ENCODE measurements at places on chromosomes 1 and 21.

GRCh38 chr1:232589812-232590743 is 39.9 kb downstream of the SIPA1L2 start:
- no peak for DNase-seq

DNA sequence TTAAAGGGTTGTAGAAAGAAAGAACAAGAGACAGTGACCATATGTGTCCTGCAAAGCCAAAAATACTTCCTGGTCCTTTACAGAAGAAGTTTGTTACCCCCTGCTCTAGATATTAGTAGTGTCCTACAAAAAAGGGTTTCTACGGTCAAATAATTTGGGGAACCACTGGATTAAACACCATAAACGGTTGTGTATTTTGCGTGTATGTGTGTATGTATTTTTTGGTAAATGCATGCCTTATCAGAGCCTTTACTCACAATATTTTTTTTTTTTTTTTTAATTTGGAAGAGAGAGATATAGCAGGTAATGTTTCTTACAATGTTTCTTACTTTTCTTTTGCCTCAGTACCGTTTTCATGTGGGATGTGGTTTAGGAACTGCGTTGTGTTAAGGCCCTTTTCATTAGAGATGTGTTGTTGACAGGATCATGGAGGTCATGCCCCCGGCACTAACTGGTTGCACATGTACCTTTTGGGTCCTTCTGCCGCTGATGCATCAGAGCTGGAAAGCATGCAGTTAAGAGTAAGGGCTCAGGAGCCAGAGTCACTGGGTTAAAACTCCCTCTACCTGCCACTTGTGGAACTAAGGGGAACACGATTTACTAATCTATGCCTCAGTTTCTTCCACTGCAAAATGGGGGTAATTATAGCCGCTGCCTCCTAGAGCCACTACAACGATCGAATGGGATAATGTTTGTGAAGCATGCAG is 234.6 kb upstream of the KAZN start:
- DNase-seq = no peak

DNA sequence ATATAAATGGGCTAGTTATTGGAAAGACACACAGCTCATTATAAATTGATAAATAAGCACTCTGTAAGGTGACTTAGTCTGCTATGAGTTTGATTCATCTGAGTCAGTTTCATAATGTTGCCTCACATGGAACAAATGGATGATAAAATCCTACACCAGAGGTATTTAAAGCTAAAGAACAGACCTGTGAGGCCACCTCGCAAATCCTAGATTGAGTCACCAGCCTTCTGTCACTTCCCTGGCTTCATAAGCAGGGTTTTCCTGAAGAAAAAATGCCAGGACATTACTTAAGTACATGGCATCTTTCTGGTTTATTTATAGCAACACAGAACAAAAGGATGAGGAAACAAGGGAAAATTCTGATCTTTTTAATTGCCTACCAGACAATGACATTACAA is 18.4 kb downstream of the CD2 start:
- DNase-seq = no peak

DNA sequence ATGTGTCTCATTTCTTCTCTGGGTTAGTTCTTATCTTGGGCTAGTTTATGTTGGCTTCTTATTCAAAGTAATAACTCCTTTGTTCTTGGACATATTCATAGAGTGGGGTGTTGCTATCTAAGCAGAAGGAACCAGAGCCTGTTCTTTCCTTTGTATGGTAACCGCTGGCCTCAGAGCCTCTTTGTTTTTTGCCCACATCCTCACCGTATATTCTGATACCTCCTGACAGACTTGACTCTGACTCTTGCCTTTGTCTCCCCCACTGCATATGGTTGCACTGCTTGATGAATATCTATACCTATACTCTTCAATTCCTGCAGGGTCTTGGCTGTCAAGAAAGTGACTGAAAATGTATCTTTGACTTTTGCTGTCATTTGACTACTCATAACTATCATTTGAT is 10.2 kb downstream of the FLG2 start:
- DNase-seq = no peak

GRCh38 chr1:82919837-82920236 is 1079.1 kb downstream of the TTLL7 start:
- DNase-seq = no peak

DNA sequence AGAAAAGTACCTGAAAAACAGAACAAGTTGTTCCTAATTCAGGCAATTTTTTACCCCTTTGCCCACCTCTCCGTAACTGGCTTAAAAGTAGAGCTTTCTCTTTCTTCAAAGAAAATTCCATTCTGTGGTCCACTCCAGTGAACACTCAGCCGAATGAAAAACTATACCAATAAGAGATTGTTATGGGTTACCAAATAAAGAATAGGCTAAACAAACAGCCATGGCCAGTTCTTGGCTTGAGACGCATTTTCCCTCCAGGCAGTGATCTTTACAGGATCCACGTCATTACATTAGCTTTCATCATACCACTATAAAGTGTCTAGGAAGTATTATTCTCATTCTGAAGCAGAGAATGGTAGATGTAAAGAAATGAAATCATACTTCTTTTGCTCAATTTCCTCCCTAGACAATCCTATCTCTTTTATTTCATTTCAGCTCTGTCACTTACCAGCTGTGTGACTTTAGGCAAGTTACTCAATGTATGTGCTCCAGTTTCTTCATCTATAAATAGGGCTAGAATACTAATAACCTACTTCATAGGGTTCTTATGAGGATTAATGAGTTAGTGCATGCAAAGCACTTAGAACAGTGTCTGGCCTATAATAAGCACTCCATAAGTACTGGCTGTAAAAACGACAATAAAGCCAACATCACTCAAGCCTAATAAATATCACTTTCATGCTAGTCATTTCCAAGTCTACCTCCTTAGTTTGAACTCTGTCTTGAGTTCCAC is 26.5 kb upstream of the TRIM45 start:
- DNase-seq = peak; percentile 81

DNA sequence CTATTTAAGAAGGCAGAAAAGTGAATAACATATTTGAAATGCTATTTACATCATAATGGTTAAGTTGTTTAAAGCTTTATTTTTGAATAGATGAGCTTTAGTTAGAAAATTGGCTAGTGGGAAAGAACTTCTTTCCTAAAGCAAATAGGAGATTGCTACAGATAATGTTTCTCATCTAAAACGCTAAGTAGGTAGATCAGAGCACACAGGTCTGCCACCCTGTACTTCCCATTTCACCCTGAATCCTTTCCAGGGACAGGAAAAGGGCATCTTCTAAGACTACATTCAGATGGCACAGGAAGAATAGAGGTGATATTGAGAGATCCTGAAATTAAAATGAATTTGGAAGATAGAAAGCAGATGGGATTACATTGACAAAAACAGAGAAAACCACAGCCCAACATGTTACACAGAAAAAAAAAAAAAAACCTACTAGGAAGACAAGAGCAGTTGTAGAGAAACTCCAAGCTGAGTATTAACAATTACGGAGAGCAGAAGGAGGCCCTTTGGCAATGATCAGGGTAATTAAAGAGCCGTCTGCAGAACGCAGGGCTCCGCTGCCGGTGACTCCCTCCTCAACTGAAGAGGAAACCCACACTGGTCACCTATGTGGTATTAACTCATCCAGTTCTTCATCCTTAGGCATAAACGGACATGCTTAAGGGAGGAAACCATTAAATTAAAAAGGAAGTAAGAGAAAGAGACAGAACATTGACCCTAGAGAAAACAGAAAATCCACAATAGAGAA is 53.6 kb upstream of the MAP10 start:
- DNase-seq = no peak

DNA sequence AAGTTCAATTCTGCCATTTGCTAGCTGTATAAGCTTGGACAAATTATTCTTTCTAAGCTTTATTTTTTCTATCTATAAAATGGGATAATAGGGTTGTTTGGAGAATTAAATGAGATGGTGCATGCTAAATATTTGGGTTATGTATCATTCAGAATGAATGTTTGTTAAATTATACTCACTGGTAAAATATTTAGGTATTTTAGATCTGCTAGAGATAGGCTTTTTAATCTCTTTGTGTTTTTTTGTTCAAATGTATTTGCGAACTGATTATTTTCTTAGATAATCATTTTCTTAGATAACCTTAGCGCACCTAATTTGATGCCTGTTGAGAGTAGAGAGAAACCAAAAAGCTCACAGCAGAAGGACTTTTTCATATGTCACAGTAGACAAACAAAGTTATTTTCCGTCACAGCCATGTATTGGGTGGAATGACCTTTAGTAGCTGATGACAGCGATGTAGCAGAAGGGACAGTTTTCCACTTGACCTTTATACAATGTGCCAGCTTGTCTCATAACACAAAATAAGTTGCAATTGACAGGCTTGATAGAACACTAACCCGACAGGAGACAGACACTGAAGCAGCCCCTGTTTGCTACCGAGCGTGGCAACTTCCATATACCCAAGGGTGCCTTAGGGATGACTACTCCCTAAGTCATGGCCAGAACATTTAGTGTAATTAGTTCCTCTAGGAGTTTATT is 93.0 kb downstream of the DISC1 start:
- DNase-seq = no peak

- no peak for DNase-seq
Observed at GRCh38 chr1:117235863-117236465, 25.2 kb upstream of the VTCN1 start.

GRCh38 chr1:3778590-3779264 is 6.2 kb downstream of the SMIM1 start:
- DNase-seq = no peak

- DNase-seq = no peak
Observed at GRCh38 chr1:150160964-150161621, 11.4 kb downstream of the PLEKHO1 start.

GRCh38 chr1:16727190-16728111 is 12.9 kb upstream of the RNU1-4 start:
- no peak for DNase-seq

GRCh38 chr1:4002061-4002521 is 102.0 kb upstream of the C1orf174 start:
- DNase-seq = no peak

- no peak for DNase-seq
Observed at GRCh38 chr1:212166244-212166643, 119.0 kb upstream of the PPP2R5A start.

- no peak for DNase-seq
Observed at GRCh38 chr21:16533692-16534407, 804.1 kb downstream of the USP25 start.

- no peak for DNase-seq
Observed at GRCh38 chr1:31467005-31467674, 54.1 kb downstream of the SERINC2 start.

GRCh38 chr1:211762206-211762605 is 68.4 kb downstream of the LPGAT1 start:
- no peak for DNase-seq

DNA sequence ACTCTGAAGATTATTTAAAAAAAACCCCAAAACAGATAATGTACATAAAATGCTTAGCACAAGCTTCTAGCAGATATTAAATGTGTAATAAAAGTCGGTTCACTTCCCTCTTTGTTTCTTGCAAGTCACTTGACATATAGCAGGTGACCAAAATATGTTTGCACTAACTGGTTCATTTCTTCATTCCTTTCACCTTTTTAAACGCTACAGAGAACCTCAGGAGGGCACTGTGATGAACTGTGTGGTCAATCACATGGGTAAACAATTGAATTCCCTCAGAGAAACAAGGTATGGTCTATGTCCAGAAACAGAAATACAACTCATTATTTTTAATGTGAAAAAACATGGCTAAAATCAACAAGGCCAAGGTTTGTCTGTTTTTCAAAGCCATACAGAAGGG is 51.3 kb upstream of the BCL10 start:
- DNase-seq = no peak

DNA sequence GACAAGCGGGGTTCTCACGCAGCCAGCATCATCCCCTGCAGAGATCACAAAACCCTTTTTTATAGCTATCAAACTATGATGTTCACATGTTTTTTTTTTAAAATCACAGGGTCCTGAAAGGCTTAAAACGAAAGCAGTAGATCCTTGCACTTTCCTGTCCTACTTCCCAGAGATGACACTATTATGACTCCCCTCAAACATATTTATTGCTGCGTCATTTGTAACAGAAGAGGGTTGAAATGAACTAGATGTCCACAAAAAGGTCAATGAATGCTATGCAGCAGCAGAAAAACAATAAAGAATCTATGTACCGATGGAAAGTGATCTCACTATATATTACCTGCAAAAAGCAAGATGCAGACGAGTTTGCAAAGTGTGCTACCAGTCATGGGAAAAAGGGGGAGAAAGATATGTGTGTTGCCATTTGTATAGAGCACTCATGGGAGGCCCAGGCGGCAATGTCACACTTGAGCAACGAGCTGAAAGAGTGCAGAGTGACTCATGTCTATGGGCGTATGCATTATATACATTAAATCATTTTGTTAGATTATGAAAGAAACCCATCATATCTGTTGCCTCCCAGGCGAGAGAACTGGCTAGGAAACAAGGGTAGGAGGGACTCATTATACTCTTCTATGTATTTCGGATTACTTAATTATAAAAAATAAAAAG is 68.9 kb upstream of the PARP1 start:
- DNase-seq = no peak

DNA sequence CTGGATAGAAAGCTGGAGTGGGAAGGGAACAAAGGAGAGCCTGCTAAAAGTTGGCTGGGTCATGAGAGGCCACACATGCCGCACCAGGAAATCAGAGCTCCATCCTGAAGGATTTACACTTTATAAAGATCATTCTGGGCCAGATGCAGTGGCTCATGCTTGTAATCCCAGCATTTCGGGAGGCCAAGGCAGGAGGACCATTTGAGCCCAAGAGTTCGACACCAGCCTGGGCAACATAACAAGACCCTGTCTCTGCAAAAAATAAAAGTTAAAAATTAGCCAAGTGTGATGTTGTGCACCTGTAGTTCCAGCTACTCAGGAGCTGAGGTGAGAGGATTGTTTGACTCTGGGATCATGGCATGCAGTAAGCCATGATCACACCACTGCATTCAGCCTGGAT is 28.7 kb upstream of the RASAL2 start:
- DNase-seq = no peak

DNA sequence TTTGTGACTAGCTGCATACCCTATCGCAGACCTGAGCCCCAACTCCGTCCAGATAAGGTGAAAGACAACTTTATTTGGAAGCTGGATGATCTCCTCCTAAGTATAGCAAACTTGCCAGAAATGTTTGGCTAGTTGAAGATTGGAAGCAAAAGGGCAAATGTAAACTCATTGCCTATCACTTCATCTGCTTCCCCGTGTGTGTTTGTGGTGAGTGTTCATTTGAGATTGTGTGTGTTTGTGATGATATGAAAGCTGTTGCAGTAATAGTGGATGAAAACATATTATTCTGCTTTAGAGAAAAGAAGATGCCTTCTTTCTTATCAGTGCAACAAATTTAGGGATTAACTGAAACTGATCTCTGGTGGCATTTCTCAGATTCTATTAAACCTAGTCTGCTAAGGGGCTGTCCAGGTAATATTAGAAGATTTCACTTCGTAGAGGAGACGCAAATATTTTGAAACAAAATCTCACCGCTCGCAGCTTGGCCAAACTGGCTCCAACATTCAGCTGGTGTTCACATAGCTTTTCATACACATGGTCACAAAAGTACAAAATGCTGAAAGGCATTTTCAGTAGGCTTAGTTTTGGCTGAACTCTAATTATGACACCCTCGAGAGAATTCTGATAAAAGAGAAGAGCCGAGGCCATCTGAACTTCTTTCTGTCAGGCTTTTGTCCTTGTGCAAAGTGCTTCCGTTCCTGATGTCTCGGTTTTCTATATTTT is 1.1 kb downstream of the TBX19 start:
- no peak for DNase-seq

- no peak for DNase-seq
Observed at GRCh38 chr1:222034790-222035189, 292.9 kb upstream of the DUSP10 start.
